Chondrocyte (in vitro differentiated cells): ENCODE measurements at places on chromosomes 13 and 19. TPM values are rescaled to one million over a fixed set of nuclear protein-coding genes. Genes with fewer than 3 reads are reported as not detected.

DNA sequence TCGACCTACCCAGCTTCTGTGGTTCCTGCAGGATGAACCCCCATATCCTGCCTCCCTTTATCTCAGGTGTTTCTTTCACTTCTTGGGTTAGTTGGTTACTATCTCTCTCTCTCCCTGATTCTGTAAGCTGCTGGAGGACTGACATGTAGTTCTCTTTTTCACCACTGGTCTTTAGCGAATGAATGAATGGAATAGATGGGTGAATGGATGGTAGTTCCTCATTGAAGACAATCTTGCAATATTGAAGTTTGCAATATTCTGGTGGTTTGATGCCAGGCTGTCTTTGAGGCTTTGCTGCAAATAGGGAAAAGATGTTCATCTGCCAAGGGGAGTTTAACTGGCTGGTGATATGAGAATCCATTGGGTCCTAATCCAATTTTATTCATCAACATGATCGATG lies 120.2 kb downstream of the UBL3 start:
- no peak overlapping the region for H3K27ac ChIP-seq
- H3K4me3 ChIP-seq: no peak overlapping the region
- peaks cover 38% of the 10 kb centered on the region for H3K27me3 ChIP-seq
- no peak for DNase-seq

DNA sequence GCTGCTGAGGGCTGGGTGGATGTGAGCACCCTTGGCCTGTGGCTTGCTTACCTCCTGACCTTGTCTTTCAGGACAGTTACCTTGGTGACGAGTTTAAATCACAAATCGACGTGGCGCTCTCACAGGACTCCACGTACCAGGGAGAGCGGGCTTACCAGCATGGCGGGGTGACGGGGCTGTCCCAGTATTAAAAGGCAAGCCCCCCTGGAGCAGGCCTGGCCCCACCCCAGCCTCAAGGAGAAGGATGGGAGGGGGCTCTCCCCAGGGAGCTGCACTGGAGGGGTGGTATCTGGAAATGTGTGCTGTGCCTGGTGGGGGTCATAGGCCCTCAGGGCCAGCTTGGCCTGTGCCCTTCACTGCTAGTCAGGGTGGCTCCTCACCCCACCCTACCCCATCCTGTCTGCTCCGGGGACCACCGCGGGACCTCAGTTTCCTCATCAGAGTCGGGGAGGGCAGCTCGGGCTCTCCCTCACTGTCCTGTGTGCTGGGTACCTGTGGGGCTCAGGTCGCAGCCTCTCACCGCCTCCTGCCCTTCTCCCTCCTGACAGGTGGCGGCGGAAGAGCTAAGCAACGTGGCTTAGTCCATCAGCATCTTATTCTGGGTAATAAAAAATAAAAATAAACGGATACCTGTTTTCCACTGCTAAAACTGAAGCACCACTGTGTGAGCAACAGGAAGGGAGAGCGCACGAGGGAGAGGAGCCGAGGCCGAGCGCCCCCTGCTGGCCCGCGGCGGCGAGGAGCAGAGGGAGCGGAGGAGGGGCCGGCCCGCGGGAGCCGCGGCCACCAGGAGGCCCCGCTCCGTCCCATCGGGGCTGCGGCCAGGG lies 29.8 kb downstream of the CERS1 start:
- H3K27ac ChIP-seq: no peak overlapping the region
- peaks cover 17% of the 10 kb centered on the region for H3K36me3 ChIP-seq
- H3K4me3 ChIP-seq: no peak overlapping the region
- H3K4me1 ChIP-seq: no peaks in the 10 kb centered on the region
- no peaks in the 10 kb centered on the region for H3K27me3 ChIP-seq

DNA sequence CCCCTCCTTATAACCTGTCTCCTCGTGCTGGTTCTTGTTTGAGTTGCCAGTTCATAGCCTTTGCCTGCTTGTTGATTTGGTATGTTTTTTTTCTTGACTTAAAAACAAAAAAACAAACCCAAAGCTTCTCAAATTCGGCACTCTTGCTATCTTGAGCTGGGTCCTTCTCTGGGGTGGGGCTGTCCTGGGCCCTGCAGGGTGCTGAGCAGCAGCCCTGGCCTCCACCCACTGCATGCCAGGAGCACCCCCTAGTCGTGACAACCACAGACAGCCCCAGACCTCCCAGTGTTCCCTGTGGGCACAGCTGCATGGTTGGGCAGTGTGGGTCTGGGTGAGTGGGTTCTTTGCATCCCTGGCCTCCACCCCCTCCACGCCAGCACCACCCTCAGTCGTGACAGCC lies 27.8 kb downstream of the KDM4B start:
- no peak overlapping the region for H3K4me3 ChIP-seq
- no peak for DNase-seq
- H3K36me3 ChIP-seq: peaks cover 10% of the 10 kb centered on the region
- no peaks in the 10 kb centered on the region for H3K27me3 ChIP-seq

DNA sequence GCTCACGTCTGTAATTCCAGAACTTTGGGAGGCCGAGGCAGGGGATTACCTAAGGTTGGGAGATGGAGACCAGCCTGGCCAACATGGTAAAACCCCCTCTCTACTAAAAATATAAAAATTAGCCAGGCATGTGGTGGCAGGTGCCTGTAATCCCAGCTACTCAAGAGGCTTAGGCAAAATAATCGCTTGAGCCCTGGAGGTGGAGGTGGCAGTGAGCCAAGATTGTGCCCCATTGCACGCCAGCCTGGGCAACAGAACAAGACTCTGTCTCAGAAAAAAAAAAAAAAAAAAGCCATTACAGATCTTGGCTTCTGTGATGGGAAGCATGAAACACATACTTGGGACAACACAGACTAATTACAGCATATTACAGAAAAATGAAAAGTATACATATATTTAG lies 1404.5 kb upstream of the SPRY2 start:
- H3K4me1 ChIP-seq: no peaks in the 10 kb centered on the region
- H3K27me3 ChIP-seq: no peaks in the 10 kb centered on the region
- no peak overlapping the region for H3K4me3 ChIP-seq
- H3K27ac ChIP-seq: no peak overlapping the region
- no peak for DNase-seq

- no peaks in the 10 kb centered on the region for H3K36me3 ChIP-seq
- H3K4me1 ChIP-seq: peaks cover 18% of the 10 kb centered on the region
- DNase-seq: peak; percentile 72
- no peaks in the 10 kb centered on the region for H3K27me3 ChIP-seq
These were observed 22.8 kb downstream of the KCTD15 start for GRCh38 chr19:33819506-33819879.

GRCh38 chr13:105030851-105031250 lies 1504.6 kb downstream of the EFNB2 start:
- H3K4me1 ChIP-seq: no peaks in the 10 kb centered on the region
- no peak overlapping the region for H3K27ac ChIP-seq
- H3K36me3 ChIP-seq: no peaks in the 10 kb centered on the region
- no peaks in the 10 kb centered on the region for H3K27me3 ChIP-seq
- DNase-seq: no peak

DNA sequence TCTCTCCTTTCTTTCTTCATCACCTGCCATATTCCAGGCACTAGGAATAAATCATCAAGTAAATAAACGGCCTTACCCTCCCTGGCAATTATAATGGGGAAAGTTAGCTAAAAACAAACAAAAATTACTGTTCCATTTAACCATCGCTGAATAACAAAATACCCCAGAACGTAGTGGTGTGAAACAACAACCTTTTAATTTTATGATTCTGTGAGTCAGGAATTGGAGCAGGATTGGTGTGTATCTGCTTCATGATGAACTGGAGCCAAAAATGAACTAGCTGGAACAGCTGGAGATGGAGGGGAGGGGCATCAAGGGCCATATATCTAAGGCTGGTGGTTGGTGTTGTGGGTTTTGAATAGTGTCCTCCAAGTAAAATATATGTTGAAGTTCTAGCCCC lies 3.7 kb upstream of the CADM4 start:
- peaks cover 12% of the 10 kb centered on the region for H3K27me3 ChIP-seq
- H3K4me3 ChIP-seq: no peak overlapping the region
- DNase-seq: no peak
- peaks cover 15% of the 10 kb centered on the region for H3K4me1 ChIP-seq

- DNase-seq: no peak
- H3K27ac ChIP-seq: peak overlapping the region; percentile 84
- peaks cover 68% of the 10 kb centered on the region for H3K4me1 ChIP-seq
- peaks cover 5% of the 10 kb centered on the region for H3K36me3 ChIP-seq
These were observed 18.6 kb downstream of the NALCN start for GRCh38 chr13:101397742-101398141.

DNA sequence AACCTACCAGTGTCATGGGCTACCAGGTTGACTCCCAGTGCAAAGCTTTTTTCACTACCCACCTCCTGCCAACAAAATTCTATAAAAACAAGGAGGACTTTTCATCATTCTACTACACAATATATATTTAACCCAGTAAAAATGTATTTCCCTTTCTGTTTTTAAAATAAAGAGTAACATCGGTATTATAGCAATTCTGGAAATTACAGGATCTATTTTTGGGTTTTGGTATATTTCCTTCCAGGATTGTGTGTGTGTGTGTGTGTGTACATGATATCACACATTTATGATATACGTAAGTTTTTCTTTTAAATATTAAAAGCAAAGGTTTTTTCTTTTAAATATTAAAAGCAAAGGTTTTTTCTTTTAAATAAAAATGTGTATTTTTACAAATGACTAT lies 6.0 kb upstream of the UBL3 start:
- peaks cover 10% of the 10 kb centered on the region for H3K4me1 ChIP-seq
- H3K27me3 ChIP-seq: no peaks in the 10 kb centered on the region
- no peak overlapping the region for H3K27ac ChIP-seq
- DNase-seq: no peak
- H3K36me3 ChIP-seq: no peaks in the 10 kb centered on the region
- H3K4me3 ChIP-seq: no peak overlapping the region

DNA sequence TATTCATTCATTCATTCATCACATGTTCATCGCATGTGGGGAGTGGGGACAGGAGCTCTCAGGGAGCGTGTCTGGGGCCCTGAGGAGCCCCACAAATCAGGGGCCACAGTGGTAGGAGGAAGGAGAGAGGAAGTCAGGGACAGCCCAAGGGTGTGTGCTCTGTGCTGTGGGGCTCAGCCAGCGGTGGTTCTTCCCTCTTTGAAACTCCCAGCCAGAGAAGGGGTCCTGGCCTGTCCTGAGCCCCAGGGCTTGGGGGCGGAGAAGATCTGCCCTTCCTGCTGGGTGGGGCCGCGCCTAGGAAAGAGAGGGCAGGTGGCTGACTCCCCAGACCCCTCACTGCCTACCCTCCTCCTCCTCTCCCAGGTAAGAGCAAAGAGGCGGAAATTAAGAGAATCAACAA lies 14.6 kb downstream of the AP2A1 start:
- H3K27ac ChIP-seq: peak overlapping the region; percentile 65
- H3K4me1 ChIP-seq: peaks cover 9% of the 10 kb centered on the region
- H3K27me3 ChIP-seq: no peaks in the 10 kb centered on the region
- DNase-seq: no peak
- no peak overlapping the region for H3K4me3 ChIP-seq

DNA sequence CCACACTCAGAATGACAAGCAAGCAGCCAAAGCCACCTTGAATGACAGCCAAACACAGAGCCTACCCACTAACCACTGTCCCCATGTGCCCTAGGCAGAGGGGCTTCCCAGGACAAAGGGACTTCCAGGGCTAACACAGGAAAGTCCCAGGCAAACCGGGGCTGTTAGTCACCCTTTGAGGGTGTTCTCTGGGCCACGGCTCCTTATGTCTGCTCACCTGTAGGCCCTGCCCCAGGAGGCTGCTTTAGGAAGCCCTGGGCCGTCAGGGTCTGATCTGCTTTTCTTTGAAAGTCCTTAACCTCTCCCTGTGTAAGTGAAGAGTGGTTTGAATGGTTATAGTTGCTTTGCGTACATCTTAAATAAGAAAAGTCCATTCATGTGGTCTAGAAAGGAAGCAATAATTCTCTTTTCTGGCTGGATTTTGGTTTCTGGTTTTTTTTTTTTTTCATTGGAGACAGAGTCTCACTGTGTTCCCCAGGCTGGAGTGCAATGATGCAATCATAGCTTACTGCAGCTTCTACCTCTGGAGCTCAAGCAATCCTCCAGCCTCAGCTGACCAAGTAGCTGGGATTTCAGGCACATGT lies 161.4 kb downstream of the EFNB2 start:
- DNase-seq: no peak
- H3K27ac ChIP-seq: peak overlapping the region; percentile 78
- H3K4me3 ChIP-seq: no peak overlapping the region
- H3K27me3 ChIP-seq: no peaks in the 10 kb centered on the region

GRCh38 chr13:110311443-110312338 lies 4.6 kb downstream of the COL4A2 start:
- no peak for DNase-seq
- peak overlapping the region; percentile 94 for H3K4me3 ChIP-seq
- H3K27ac ChIP-seq: peak overlapping the region; percentile 97
- H3K27me3 ChIP-seq: no peaks in the 10 kb centered on the region

DNA sequence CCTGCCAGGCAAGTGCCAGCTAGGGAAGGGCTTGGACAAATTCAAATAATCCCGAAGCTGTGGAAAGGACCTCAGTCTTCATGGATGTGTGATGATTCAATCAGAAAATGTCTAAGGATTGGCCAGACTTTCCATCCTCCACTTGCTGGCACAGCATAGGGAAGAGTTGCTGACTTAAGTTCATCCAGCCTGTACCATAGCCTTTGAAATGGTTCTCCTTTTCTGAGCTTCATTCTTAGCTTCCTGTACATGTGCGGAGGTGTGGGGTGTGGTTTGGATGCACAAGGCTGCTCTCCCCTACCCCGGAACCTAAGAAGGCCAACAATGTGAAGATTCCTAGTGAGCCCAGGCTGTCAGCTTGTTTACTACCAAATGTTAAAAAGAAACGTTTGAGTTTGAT lies 959 bp upstream of the IGFL3 start:
- H3K4me1 ChIP-seq: peaks cover 2% of the 10 kb centered on the region
- no peak overlapping the region for H3K4me3 ChIP-seq
- H3K36me3 ChIP-seq: peaks cover 8% of the 10 kb centered on the region
- no peak for DNase-seq

DNA sequence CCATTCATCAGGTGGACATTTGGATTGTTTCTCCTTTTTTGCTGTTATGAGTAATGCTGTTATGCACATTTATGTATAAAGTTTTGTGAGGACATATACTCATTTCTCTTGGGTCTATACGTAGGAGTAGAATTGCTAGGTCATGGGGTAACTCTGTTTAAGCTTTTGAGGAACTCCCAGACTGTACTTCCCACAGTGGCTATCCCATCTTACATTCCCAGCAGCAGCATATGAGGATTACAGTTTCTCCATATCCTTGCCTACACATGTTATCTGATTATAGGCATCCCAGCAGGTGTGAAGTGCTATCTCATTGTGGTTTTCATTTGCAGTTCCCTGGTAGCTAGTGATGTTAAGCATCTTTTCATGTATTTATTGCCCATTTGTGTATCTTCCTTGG lies 5.9 kb downstream of the ZSCAN22 start:
- DNase-seq: no peak
- H3K4me1 ChIP-seq: peaks cover 6% of the 10 kb centered on the region
- peaks cover 3% of the 10 kb centered on the region for H3K36me3 ChIP-seq

DNA sequence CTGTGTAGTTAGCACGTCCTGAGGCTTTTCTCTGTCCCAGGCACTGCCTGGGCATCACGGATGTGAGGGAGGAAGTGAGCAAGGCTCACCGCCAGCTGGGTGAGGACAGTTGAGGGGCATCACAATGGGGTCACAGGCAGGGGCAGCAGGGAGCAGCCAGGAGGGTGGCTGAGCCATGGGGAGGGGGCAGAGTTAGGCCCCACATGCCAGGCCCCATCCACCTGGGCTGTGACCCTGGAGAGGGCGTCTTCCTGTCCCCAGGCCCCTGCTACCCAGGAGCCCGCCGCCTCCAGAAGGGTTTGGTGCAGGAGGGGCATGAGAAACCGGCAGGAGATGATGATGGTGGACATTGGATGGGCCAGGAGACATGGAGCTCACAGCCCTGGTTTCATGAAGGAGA lies 56.8 kb upstream of the F7 start:
- DNase-seq: peak; percentile 69
- no peak overlapping the region for H3K27ac ChIP-seq
- no peak overlapping the region for H3K4me3 ChIP-seq
- H3K36me3 ChIP-seq: peaks cover 4% of the 10 kb centered on the region
- peaks cover 10% of the 10 kb centered on the region for H3K27me3 ChIP-seq

IL17D gene
- 6.0 to 12.3 TPM (median 12.1 TPM) in 3 replicates for total RNA-seq

SBK2 gene
- total RNA-seq: not detected in 3 replicates

ATCAY gene
- not detected in 3 replicates for total RNA-seq

ONECUT3 gene
- not detected in 3 replicates for total RNA-seq
